Effector memory CD4-positive, alpha-beta T cell (primary cell): ENCODE measurements at places on chromosomes 5 and 9.

DNA sequence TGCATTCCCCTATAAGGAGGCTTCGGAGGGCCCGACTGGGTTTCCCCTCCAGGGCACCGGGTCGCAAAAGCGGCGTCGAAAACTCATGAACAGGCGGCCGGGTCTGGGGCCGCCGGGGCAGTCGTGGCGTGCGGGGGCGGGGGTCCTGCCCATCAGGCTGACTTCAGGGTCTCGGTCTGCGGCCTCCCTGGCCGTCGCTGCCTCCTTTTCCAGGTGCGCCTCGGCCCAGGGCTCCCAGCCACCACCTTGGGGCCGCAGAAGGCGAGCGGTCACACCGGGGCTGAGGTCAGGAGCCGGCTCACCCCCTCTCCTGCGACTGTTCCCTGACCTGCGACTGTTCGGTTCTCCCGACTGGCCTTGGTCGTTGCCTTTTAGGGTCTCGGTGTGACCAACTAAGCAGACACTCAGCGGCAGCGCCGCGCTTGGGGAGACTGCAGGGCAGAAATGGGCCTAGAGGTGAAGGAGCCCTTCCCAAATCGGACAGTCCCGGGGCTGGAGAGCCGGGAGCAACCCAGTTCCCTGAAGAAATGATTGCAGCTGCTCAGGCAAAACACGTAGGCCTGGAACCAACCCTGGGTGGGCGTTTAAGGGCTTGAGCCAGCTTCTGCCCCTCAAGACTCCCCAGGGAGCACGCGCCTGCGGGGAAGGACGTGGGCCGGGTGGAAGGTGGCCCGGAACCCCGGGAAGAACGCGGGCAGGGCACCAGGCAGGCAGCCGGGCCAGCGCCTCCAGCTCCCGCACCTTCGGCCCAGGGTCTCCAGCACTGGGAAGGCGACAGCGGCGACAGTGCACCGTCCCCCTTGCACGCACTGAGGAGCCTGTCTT lies 11.2 kb downstream of the IRX2 start:
- DNase-seq = no peak

DNA sequence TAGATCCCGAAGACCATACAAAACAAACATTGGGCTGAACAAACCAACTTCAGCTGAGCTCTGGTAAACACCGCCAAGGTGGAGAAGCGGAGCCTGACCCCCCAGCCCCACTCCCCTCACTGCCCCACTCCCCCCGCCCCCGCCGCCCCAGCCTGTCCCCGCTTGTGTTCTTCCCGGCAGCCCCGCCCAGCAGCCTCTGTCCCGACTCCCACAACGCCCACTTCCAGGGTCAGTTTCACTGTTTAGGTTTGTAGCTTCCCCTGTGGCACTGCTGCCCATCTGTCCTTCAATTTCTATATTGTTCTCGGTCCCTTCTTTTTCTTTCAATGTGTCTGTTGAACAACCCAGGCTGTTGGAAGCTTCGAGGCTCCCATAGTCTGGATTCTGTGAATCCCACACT lies 112.0 kb upstream of the CACNA1B start:
- no peak for DNase-seq

DNA sequence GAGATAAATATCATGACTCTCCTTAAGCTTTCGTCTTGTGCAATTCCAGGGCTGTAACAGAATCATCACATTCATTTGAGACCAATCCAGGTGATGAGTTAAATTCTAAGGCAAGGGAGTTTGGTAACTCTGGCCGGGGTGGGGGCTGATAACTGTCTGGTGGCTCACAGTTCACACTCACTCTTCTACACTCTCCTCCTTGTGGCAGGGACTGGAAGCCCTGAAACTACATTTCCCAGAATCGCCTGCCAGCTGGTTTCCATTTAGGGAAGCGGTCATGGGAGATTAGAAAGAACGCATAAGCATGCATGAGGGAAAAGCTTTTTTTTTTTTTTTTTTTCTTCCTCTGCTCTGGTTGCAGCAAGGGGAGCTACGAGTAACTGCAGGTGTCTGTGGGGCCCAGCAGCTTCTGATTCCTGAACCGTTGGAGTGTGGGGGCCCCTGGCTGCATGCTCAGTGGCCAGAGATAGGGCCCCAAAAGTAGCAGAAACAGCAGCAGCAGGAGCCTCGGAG lies 154.8 kb upstream of the TBC1D2 start:
- no peak for DNase-seq

DNA sequence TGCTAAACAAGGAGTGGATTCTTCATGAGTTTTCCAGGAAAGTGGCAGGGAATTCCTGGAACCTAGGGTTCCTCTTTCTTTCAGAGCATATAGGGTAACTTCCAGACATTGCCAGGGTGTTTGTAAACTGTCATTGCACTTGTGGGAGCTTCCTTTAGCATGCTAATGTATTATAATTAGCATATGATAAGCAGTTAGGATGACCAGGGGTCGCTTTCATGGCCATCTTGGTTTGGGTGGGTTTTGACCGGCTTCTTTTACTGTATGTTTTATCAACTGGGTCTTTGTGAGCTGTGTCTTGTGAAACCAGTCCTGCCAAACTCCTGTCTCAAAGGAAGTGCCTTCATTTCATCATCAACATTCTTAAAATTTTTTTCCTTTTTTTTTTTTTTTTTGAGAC lies 11.9 kb upstream of the MELK start:
- no peak for DNase-seq

DNA sequence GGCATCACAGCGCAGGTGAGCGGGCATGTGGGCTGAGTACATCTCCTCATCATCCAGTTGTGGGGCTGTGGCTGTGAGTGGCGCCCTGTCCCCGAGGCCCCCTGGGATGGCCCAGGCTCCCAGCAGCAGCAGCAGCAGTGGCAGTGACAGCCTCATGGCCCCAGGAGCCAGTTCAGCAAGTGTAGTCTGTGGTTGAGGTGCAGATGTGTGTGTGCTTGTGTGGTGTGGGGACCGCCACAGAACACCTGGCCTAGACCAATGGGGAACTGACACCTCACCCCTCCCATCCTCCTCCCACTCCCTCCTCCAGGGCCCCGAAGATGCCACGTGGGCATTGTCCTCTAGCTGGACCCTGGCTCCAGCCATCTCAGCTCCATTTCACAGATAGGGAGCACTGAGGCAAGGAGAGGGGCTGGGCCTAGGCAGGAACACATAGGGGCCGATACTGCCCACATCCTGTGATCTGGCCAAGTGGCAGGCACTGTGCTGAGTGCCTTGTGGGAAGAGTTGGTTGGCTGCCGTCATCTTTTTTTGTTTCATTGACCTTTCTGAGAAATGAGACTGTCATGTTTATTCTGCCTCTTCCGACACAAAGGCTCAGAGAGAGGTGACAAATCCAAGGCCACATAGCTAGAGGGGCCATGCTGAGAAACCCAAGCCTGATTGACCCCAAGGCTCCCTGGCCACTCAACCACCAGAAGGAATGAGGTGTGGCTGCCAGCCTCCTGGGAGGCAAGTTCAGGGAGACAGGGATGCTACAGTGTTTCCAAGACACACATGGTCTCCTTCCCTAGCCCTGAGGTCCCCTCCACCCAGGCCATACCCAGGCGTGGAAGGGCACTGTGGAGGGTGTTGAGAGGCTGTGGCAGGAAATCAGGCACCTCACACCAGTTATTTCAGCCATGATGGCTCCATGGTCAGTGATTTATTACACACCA lies at the start of gene MZB1:
Gene MZB1 (minus strand): TSS at position 213 of the 938 bp plus-strand sequence. CDS start 57 bp downstream, at position 156.
- peak; percentile 44 for DNase-seq

- no peak for DNase-seq
Observed at GRCh38 chr9:126854734-126855133, 5.7 kb upstream of the ZBTB34 start.

- DNase-seq = no peak
Observed at GRCh38 chr5:16736158-16736995, 119.6 kb upstream of the RETREG1 start.

- no peak for DNase-seq
Observed at GRCh38 chr5:165999693-166000320, 2291.6 kb upstream of the WWC1 start.

DNA sequence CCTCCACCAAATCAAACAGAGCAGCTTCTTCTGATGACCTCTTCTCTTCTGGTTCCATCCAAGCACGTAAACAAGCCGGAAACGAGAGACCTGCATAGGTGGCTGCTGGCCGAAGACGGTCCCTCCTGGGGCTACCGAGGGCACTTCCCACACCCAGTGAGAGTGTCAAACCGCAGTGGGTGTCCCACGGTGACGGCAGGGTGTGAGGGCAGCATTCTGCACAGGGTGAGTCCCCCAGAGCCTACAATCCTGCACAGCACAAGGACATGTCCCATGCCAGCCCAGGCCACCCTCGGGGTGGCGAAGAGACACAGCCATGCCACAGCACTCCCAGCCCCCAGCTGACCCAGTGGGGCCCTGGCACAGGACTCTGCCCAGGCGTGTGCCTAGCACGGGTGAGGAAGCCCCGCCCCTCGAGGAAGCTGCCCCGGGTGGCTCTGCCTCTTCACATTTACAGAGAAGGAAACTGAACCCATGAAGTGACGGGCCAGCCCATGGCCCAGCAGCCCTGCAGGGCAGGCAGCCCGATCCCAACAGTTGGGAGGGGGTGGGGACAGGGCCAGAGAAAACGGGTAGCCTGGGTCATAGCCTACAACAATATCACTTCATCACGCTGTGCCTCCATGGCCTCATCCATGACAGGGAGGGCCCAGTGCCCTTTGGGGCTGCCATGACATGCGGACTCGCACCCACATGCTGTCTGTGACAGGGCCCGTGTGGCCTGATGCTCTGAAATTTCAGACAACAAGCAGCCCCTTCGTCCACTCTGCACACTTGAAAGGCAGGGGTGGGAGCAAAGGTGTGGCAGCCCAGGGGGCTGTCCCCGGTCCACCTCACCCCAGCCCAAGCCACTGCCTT lies 43.2 kb downstream of the SEMA4D start:
- DNase-seq = no peak

GRCh38 chr5:174305241-174305681 lies 259.8 kb downstream of the NSG2 start:
- DNase-seq = no peak

DNA sequence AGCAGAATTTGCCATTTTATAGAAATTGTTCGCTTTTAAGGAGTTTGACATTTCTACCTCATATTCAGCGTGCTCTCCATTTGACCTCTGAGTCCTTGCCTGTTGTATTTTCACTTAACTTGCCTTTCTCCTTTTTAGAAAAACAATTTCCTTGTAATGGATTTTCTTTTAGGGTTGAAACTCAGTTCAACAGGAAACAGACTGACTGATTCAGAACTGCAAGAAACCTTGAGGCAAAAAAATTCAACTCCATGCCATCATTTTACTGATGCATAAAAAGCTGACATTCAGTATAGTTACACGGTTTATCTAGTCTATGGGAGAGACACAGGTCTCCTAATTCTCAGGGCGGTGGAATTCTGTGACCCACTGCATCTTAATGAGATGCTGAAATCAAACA lies 59.8 kb downstream of the MRPS30 start:
- DNase-seq = no peak

GRCh38 chr5:98065261-98065909 lies 708.1 kb upstream of the RGMB start:
- DNase-seq = no peak

GRCh38 chr5:170353011-170353761 lies 36.0 kb downstream of the KCNMB1 start:
- no peak for DNase-seq

GRCh38 chr9:18255747-18256146 lies 218.2 kb upstream of the ADAMTSL1 start:
- no peak for DNase-seq

- no peak for DNase-seq
Observed at GRCh38 chr5:136208916-136209315, 16.0 kb upstream of the SMIM32 start.

GRCh38 chr5:116011046-116011445 lies 21.2 kb upstream of the ARL14EPL start:
- DNase-seq = no peak

DNA sequence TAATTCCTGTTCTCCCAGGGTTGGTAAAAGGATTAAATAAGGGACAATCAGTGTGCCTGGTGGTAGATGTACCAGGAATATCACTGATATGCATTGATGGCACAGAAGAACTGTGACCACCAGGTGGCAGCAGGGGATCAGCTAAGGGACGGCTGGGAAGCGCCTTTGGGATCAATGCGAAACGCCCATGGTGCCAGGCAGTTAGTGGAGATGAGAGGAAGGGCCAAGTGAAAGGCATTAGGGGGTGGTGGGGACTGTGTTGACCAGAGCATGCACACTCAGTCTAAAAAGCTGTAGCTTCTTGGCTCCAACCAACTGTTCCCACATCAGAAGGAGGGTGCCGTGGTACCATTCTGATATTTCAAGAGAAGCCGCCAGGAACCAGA lies 55.6 kb downstream of the ARHGEF37 start:
- DNase-seq = no peak

DNA sequence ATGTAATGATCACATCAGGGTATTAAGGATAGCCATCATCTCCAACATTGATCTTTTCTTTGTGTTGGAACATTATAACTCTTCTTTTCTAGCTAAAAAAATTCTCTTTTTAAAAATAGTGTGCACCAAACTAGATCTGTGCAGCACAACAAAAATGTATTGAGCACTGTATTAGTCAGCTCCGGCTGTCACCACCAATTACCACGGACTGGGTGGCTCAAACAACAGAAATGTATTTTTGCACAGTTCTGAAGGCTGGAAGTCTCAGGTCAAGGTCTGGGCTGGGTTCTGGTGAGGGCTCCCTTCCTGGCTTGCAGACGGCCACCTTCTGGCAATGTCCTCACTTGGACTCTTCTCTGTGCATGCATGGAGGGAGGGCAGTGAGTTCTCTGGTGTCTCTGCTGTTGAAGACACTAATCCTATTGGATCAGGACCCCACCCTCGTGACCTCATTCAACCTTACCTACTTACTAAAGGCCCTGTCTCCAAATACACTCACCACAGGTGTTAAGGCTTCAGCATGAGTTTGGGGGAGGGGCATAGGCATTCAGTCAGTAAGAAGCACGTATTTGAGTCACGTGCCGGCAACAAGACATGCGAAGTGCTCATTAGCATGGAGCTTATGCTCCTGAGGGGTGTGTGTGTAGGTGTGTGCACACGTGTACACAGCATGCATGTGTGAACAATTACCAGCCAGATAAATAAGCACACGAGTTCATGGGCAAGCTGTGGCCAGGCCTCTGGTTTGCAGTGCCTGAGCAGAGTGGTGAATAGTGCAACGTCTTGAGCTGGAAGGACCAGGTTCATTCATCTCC lies 89.4 kb upstream of the SH3PXD2B start:
- DNase-seq = no peak

DNA sequence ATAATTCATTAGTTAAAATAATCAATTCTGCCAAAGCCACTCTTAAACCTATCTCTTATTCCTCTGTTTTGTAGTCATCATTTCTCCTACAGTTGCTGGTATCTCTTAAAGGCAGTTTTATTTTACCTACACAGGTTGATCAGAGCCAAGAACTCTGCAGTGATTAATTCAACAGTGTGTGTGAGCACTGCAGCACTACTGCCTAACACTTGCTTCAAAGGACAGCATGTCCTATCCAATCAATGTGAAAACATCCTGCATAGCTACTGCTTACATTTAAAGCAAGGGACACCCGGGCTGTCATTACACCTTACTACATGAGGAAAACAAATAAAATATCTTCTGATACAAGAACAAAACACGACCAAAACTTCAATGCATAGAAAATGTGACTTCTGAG lies 45.1 kb upstream of the HK3 start:
- DNase-seq = no peak
